Body of pancreas (tissue), 4 donors: ENCODE measurements at places on chromosomes 3 and 15. TPM values are rescaled to one million over a fixed set of nuclear protein-coding genes. Genes with fewer than 3 reads are reported as not detected.
A peak's percentile ranks its signal among the peaks of the same experiment; 100 is the strongest.

The BTLA gene
- total RNA-seq, result not detected

GRCh38 chr15:26572602-26573350 is 200.1 kb downstream of the GABRB3 start:
- DNase-seq, result no peak
- no peak overlapping the region for H3K4me3 ChIP-seq
- H3K36me3 ChIP-seq, result no peaks in the 10 kb centered on the region
- H3K27ac ChIP-seq, result no peak overlapping the region
- no peaks in the 10 kb centered on the region for H3K27me3 ChIP-seq

The C3orf22 gene
- total RNA-seq, result not detected

DNA sequence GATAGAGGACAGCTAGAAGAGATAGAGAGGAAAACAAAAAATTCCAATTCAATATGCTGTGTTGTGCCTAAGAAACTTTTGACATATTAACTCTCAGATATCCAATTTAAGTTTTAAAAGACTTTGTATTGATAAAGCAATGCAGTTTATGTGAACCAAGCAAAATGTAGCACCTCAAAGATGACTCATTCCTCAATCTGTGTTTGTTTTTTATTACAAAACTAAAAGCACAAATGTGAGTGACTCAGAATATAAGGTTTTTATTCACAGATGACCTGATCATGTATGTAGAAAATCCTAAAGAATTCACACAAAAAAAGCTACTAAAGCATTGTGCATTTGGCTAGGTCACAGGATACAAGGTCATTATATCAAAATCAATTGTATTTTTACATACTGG is 11.1 kb downstream of the HCLS1 start:
- H3K36me3 ChIP-seq, result no peaks in the 10 kb centered on the region
- DNase-seq, result no peak
- H3K4me1 ChIP-seq, result no peaks in the 10 kb centered on the region
- no peak overlapping the region for H3K27ac ChIP-seq

GRCh38 chr15:67766968-67767367 is 58.3 kb upstream of the SKOR1 start:
- H3K27me3 ChIP-seq, result no peaks in the 10 kb centered on the region
- H3K4me3 ChIP-seq, result no peak overlapping the region
- H3K36me3 ChIP-seq, result no peaks in the 10 kb centered on the region

- no peaks in the 10 kb centered on the region for H3K36me3 ChIP-seq
- H3K27me3 ChIP-seq, result no peaks in the 10 kb centered on the region
- no peak overlapping the region for H3K4me3 ChIP-seq
- no peak overlapping the region for H3K27ac ChIP-seq
- no peak for DNase-seq
Observed at GRCh38 chr3:83770664-83771402, 1188.0 kb upstream of the CADM2 start.

- H3K4me1 ChIP-seq, result no peaks in the 10 kb centered on the region
- no peaks in the 10 kb centered on the region for H3K27me3 ChIP-seq
- no peak overlapping the region for H3K4me3 ChIP-seq
- H3K27ac ChIP-seq, result no peak overlapping the region
Observed at GRCh38 chr3:108546247-108546646, 35.9 kb upstream of the MYH15 start.

DNA sequence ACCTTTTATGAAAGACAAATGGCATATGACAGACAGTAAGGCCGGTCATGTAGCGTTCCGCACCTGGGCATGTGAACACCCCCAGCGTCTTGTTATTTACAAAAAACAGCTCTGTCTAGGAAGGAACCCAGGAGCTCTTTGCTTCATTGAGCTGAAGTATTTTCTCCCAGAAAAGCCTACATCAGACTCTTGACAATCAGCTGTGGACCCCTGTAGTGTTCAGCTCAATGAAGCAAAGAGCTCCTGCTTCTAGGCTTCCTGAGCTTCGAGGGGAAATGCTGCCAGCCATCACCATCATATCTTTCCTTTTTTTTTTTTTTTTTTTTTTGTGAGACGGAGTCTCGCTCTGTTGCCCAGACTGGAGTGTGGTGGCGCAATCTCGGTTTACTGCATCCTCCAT is 4.1 kb downstream of the ASB14 start:
- no peaks in the 10 kb centered on the region for H3K27me3 ChIP-seq
- no peak overlapping the region for H3K27ac ChIP-seq
- DNase-seq, result no peak
- no peaks in the 10 kb centered on the region for H3K36me3 ChIP-seq
- no peaks in the 10 kb centered on the region for H3K4me1 ChIP-seq

- no peaks in the 10 kb centered on the region for H3K27me3 ChIP-seq
- peaks cover 57% of the 10 kb centered on the region for H3K4me1 ChIP-seq
- no peak overlapping the region for H3K4me3 ChIP-seq
Observed at GRCh38 chr3:73475175-73475574, 149.6 kb downstream of the PDZRN3 start.

The SH3GL3 gene
- total RNA-seq, result not detected

DNA sequence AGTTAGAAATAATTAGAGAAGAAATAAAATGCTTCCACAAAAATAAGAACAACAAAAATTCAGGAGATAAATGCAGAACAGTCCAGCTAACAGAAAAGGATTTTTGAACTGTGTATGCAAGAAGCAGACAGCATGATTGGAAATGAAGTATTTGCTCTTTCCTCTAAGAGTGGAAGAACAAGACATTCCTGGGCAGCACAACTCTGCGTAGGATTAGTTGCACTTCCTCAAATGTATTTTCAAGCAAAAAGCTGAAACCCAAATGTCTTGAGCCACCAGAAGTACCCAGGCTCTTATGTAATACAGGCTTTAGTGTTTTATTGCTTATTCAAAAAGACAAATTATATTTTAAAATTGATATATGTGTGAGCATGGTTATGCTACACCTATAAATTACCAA is 127.2 kb downstream of the ZBTB20 start:
- H3K27me3 ChIP-seq, result no peaks in the 10 kb centered on the region
- no peak for DNase-seq
- H3K36me3 ChIP-seq, result no peaks in the 10 kb centered on the region
- H3K4me3 ChIP-seq, result no peak overlapping the region

The KBTBD8 gene
- 0.78 TPM for total RNA-seq

DNA sequence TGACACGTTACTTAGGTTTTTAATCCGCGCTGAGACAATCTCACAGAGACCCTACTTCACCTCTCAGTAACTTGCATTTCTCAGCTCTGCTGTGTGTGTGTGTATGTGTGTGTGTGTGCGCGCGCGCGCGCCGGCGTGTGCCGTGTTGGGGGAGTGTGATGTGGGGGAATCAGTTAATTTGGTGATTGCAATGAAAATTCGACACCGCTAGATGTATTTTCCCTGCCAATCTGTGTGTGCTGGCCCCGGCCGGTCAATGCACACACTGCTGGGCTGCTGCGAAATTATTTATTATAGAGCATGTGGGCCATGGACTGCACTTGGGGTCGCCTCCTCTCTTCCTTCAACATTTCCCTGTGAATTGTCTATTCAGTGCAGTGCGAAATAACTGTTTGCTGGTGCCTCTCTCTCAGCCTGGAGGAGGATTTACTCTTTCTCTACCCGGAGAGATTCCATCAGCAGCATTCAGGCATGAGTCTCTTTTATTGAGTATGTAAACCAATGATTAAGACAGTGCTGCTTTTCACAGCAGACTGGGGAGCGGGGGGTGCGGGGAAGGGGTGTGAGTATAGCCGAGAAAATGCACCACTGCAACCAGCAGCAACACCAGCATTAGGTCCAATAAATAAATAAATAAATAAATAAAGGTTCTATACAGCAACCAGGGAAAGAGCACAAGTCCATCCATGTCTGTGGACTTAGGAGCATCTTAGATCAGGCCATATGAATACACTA is 2.9 kb downstream of the CADM2 start:
- H3K4me3 ChIP-seq, result no peak overlapping the region
- no peak for DNase-seq
- H3K36me3 ChIP-seq, result no peaks in the 10 kb centered on the region

DNA sequence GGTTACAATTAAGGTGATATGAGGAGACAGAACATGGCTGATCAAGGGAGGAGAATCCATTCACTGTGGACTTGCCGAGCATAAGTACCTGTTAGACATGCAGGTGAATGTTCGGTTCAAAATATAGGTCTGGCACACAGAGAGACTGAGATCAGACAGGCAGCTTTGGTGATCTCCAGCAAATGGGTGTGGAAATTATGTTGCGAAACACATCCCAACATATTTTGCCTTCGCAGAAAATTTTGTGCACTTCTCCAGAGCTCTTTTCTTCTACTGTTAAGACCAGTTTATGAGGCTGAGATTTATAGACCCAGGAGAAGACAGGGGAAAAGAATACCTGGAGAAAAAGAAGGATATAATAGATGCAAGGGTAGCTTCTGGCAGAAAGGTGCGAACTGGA is 183.2 kb downstream of the NEK10 start:
- H3K4me1 ChIP-seq, result no peaks in the 10 kb centered on the region
- DNase-seq, result no peak
- no peak overlapping the region for H3K27ac ChIP-seq
- no peak overlapping the region for H3K4me3 ChIP-seq
- no peaks in the 10 kb centered on the region for H3K27me3 ChIP-seq

The WDR72 gene
- 9.2 TPM for total RNA-seq

DNA sequence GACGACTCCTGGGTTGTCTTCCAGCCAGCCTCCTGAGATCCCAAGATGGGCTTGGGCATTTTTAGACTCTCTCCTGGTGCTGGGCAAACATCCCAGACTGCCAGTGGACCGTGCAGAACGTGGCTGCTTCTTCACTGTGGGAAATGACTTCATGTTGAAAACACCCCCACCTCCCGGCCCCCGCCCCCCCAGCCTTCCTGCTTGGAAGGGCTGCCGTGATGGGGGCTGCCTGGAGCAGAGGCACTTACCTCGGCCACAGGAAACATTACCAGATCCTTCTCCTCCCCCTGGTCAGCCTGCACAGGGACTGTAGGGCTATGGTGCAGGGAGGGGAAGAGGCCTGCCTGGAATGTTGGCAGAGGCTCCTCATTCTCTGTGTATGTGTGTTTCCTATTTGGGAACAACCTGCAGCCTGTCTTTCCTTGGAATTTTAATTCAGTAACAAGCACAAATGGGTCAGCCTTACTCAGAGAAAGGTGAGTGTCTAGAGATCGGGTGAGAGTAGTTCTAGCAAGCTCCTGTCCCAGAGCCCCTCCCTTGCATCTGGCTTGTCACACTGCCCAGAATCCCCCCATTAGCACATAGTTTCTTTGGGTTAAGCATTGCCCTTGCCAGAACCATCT is 90.8 kb downstream of the ANP32A start:
- no peaks in the 10 kb centered on the region for H3K4me1 ChIP-seq
- H3K36me3 ChIP-seq, result no peaks in the 10 kb centered on the region
- H3K27me3 ChIP-seq, result no peaks in the 10 kb centered on the region
- DNase-seq, result no peak
- no peak overlapping the region for H3K4me3 ChIP-seq

GRCh38 chr3:71585131-71585530 is 1.6 kb upstream of the FOXP1 start:
- H3K36me3 ChIP-seq, result no peaks in the 10 kb centered on the region
- no peak for DNase-seq
- H3K4me1 ChIP-seq, result peaks cover 30% of the 10 kb centered on the region
- H3K4me3 ChIP-seq, result no peak overlapping the region

The CPLX3 gene
- total RNA-seq, result not detected

- peak overlapping the region; percentile 89 for H3K27ac ChIP-seq
- H3K4me1 ChIP-seq, result peaks cover 75% of the 10 kb centered on the region
- H3K36me3 ChIP-seq, result no peaks in the 10 kb centered on the region
- no peaks in the 10 kb centered on the region for H3K27me3 ChIP-seq
- peak; percentile 29 for DNase-seq
Observed at GRCh38 chr15:85706779-85707518, 87.8 kb downstream of the KLHL25 start.

DNA sequence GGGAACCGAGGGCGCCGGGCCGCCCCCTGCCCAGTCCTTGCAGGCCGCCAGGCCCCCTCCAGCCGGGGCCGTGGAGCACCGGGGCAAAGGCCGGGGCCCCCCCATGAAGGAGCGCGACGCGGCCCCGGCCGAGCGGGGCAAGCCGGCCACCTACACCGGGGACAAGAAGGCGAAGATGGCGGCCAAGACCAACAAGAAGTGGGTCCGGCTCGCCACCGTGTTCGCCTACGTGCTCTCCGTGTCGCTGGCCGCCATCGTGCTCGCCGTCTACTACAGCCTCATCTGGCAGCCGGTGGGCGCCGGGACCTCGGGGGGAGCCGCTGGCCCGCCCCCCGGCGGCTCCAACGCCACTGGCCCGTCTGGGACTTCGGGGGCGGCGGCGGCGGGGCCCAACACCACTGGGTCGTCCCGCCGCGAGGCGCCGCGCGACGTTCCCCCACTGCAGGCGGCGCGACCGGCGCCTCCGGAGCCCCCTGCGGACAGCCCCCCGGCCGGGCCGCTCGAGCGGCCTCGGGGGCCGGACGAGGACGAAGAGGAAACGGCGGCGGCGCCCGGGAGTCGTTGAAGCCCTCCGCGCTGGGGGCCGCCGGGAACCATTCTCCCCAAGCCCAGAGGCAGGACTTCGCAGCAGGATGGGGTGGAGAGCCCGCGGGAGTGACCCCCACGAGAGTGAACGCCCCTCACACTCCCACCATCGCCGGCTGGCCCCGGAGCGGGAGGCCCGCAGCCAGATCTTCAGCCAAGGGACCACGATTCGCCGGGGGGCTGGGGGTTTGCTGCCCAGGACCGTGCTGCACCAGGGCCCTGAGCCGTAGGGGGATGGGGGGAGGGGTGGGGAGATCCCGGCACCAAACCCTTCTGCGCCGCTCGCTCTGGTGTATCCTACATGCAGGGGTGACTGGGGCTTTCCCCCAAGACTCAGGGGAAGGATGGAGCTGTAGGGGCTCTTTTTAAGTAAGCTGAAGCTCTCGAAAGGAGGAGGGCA is 753 bp downstream of the INAFM2 start:
- H3K36me3 ChIP-seq, result no peaks in the 10 kb centered on the region
- peak overlapping the region; percentile 47 for H3K4me3 ChIP-seq
- DNase-seq, result peak; percentile 43
- peaks cover 50% of the 10 kb centered on the region for H3K4me1 ChIP-seq
